ENCODE measurements at places on chromosomes 12 and 14.

DNA sequence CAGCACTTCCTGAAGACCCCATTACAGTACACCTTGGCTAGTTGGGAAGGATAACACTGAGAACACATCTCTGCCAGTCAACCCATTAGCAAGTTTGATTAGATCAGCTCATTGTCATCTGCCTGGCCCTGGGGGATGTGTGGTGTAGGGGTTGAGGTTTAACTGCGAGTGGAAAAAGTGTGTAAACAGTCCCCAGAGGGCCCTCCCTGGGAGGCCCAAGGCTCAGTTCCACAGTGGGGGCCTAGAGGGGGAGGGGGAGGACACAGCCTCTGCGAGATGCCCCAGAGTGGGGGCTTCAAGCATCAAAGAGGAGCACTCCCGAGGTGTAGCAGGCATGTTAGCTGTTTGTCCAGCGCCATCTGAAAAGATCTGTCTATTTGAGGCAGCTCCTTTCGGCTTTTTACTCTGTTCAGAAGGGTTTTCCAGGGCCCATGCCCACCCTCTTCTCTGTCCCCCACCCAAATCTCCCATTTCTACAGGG lies 344 bp downstream of the LPAR5 start:
- DNase-seq, result no peak

GRCh38 chr12:26196421-26196716 lies 996 bp downstream of the SSPN start:
- no peak for DNase-seq

- DNase-seq, result no peak
Measured at GRCh38 chr14:31080484-31080883, 54.3 kb upstream of the STRN3 start.

DNA sequence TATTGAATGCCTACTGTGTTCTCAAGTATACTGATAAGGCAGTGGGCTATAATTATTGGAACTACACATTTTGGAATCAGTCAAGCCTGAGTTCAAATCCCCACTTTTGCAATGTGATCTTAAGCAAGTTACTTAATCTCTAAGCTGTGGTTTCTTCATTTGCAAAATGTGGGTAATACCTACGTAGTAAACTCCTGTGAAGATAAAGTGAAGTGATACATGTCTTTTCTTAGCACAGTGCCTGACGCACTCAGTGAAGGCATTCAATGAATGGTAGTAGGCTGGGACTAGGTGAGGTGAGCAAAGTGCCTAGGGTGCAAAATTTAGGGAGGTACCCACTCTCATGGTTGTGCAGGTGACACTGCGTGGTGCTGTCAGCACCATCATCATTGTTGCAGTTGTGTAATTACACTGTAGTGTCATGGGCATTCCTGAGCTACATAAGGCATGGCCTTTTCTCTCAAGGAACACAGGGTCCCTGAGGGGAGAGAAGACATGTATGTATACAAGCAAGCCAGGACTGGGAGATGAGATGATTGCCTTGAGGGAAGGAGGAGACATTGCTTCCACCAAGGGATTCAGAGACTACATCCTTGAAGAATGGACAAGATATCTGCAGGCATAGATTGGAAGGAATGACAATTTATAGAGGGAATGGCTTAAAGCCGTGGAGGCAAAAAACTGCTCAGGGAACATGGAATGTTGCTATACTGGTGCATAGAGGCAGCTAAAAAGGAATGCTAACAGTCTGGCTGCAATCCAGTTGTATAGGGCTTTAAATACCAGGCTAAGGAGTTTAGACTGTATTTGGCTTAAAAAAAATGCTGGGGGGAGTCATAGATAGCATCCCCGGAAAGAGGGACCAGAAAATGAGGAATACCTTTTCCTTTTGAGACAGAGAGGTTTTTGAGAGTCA lies 129.2 kb upstream of the ARHGAP5 start:
- DNase-seq, result no peak

- DNase-seq, result no peak
Measured at GRCh38 chr14:68656452-68656851, 136.4 kb downstream of the ZFP36L1 start.

GRCh38 chr12:45269412-45269751 lies 53.5 kb downstream of the ANO6 start:
- DNase-seq, result no peak

DNA sequence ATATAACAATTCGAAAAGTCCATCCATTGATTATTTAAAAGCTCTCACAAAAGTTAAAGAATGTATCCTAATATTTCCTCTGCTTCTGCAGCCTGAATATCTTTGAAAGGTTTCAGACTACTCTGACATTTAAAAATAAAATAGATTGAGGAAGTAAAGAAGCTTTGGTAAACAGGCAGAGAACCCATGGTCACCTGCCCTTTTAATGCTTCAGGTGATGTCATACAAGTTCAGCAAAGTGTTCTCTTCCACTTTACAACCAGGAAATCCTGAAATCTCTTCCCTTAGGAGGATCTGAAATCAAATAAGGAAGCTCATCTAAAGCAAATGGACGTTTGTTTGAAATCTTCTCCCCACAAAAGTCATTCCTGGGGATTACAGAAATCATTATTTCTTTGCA lies 322.4 kb downstream of the PDZRN4 start:
- no peak for DNase-seq

- DNase-seq, result no peak
Measured at GRCh38 chr12:49126852-49127763, 4.1 kb downstream of the TUBA1B start.

DNA sequence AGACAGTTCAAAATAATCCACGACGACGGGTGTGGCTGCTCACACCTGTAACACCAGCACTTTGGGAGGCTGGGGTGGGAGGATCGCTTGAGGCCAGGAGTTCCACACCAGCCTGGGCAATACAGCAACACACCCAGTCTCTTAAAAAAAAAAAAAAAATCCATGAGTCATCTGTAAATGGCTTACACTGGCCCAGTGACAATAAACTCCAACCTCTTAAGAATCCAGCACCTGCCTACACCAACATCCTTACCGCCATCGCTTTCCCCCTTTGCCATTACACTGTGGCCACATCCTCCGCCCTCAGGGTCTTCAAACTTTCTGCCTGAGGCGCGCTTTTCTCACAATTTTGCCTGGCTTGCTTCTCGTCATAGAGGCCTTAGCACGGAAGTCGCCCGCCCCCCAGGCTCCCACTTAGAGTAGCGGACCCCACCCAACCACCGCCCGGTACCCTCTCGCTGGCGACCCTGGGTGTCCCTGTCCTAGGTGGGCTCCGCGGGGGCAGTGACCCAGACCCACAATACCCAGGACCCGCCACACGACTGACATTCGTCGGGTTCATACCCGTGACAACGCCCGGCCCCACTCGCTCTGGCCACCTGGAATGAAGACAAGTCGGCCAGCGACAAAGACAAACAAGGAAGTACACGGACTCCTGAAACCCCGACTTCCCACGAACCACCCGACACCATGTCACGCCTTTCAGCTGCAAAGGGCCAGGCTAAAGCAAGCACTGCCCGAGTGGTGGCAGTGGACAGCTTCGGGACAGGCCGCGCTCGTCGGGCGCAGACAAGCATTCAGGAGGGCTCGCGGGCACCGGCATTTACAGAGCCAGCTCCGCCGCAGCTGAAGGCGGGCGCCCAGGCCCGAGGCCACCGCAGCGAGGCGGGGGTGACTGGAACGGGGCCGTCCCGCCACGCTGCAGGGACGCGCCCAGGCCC lies 636 bp downstream of the GOLGA3 start:
- DNase-seq, result peak; percentile 46

DNA sequence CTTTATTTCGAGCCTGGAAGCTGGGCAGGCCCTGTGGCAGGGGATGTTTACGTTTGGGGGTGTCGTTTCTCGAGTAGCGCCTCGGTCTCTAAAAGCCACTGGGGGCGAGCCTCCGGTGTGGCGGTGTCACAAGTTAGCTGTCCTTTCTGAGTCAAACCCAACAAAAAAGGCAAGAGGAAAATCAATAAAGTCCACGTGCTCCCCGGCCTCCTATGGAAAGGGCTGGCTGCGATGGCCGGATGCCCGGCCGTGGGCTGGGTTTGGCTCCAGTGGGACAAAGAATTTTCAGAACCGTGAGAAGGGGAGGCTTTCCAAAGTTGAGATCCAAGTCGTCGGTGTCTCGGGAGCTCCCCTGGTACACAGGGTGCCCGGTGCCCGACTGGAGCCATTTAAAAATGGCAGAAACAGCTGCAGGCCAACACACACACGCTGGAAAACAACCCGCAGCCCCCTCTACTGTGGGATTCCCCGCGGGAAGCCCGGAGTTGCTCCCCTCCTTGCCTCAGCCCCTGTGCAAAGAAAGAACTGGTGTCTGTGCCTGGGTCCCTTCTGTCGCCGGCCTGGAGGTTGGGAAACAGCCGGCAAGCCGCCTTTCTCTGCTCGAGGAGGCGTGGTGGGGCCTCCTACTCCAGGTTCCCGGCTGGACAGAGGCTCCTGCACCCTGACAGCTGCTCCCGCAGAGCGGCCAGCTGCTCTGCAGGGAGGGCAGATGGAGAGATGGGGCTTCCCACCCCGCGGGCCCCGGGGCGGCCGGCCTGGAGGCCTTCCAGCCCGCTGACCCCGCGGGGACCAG lies 1.9 kb downstream of the BCL7A start:
- DNase-seq, result no peak

GRCh38 chr14:105094193-105094907 lies 29.1 kb upstream of the GPR132 start:
- DNase-seq, result no peak

DNA sequence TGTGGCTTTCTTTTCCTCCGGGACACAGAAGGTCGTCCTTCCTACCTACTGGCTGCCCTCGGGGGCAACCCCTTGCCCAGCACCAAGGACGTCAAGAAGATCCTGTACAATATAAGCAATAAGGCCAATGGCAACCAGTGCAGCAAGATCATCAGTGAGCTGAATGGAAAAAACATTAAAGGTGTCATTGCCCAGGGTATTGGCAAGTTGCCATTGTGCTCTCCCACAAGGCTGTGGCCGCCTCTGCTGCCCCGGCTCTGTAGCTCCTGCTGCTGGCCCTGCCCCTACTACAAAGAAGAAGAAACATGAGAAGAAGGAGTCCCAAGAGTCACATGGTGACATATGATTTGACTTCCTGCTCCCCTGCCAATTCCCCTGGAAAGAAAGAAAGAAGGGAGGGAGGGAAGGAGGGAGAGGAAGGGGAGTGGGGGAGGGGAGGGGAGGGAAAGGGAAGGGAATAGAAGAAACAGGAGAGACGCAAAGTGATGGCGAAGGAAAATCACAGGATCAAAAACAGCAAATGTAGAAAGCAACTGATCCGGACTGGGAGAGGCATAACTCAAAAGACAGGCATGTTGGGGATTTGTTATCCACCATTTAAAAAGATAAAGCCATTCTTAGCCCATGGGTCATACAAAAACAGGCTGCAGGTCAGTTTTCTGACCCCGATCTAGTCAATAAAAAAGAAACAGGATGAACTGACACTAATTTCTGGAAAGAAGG lies 61.3 kb upstream of the RESF1 start:
- DNase-seq, result peak; percentile 60

- DNase-seq, result peak; percentile 63
Measured at GRCh38 chr14:106848330-106849121, 1322.1 kb downstream of the TMEM121 start.
